ENCODE measurements at places on chromosomes 1 and 21. TPM values are rescaled to one million over a fixed set of nuclear protein-coding genes. Genes with fewer than 3 reads are reported as not detected.

GRCh38 chr1:97004054-97004453 lies 282.5 kb downstream of the PTBP2 start:
- no peak for DNase-seq

DNA sequence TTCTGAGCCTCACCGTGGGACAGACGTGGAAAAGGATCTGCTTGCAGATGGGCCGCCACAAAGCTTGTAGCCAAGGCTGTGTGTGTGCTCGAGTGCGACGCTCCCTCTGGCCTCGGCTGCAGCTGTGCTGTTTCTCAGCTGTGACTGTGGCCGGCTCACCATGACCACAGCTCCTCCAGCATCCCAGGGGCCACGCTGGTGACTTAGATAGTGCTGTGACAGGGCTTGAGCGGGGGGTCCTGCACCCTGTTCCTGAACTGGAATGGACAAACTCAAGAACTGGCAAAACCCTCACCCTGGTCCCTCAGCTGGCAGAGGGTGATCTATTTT lies 17.4 kb upstream of the ACTRT2 start:
- no peak for DNase-seq

DNA sequence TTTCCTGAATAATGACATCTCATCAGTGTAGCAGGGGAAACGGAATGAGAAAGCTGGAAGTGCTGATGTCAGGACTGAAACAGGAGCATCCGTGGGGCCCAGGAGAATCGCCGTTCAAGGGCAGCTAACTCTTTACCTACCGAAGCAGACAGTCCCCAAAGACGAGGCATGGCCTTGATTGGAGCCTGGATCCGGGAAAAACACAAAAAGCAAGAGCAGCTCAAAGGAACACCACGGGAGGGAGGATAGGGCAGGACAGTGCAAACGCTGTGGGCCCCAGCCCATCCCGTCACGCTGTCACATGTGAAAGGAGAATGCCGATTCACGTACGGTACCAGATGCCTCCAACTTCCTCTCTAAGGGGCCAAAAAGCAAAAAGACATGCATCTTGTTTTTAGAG lies 34.9 kb downstream of the WNT9A start:
- no peak for DNase-seq

- no peak for DNase-seq
Observed at GRCh38 chr1:170663404-170664092, 383 bp upstream of the PRRX1 start.

- DNase-seq, result no peak
Observed at GRCh38 chr1:231395998-231396390, 26.1 kb downstream of the EGLN1 start.

- DNase-seq, result no peak
Observed at GRCh38 chr1:154747740-154748404, 122.2 kb downstream of the KCNN3 start.

DNA sequence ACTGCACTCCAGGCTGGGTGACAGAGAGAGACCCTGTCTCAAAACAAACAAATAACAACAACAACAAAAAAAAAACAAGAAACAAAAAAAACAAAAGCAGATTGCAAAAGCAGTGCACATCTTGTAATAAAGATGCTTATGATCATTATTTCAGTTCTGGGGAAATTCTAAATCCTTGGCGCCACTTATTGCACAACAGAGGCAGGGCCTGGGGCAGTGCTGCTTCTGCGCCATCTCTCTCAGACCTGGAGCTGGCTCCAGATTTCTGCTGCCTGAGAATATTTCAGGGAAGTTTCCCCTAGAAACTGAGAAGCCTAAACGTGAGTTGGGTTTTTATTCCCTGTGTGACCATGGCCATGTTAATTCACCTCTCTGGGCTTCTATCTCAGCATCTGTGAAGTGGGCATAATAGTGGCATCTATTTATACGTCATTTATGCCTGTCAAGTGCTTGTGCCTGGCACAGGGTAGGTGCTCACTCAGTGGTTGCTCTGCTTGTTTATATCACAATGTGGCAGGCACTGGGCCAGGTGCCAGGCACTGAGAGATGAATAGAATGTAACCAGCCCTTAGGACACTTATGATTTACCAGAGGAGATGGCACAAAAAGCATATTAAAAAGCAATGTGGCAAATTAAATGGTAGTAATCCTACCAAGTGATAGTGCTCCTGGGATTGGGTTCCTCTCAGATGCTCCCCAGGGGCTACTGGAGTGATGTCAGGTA lies 67.9 kb downstream of the MDM4 start:
- DNase-seq, result peak; percentile 62

DNA sequence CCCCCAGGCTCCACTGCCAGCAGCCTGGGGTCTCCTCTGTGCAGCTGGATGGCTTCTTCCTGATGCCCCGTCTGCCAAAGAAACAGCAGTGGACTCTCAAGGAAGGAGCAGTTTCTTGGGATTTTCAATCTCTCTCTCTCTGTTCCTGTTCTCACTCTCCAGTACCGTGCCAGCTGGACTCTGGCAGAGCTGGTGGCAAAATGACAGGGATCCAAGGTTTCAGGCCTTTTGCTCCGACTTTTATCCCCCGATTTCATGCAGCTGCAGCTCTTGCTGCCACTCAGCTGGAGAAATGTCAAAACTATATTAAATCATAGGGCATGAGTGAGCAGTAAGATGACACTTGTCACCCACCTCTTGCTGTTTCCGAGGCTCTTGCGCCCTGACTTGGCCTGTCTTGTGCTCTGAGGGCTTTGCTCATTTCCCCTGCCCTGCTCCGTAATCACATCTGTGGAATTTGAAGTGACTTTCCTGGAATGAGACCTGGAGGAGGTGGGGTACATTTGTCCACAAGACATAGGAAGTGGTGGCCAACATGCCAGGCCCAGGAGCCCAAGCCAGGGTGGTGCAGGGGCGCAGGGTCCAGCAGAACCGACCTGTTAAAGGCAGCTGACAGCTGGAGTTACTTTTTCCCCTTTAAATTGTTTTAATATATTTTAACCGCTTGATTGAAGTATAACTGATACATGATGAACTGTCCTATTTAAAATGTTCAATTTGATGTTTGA lies 576.2 kb downstream of the PTPRU start:
- no peak for DNase-seq

DNA sequence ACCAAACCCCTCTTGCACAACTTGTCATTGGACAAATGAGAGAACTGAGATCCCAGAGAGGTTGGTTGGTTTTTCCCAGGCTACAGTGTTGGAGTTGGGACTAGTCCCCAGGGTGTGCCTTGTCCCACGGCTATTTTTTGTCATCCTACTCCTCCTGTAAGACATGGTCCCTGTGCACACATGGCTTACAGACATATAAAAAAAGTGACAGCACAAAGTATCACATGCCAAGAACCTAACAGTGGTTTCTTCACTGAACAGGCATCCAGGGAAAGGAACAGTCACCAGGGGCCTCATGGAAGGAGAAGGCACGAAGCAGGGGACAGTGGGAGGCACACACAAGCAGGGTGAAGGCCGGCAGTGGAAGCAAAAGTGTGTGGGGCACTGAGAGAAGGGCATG lies 36.5 kb downstream of the SERBP1 start:
- no peak for DNase-seq

DNA sequence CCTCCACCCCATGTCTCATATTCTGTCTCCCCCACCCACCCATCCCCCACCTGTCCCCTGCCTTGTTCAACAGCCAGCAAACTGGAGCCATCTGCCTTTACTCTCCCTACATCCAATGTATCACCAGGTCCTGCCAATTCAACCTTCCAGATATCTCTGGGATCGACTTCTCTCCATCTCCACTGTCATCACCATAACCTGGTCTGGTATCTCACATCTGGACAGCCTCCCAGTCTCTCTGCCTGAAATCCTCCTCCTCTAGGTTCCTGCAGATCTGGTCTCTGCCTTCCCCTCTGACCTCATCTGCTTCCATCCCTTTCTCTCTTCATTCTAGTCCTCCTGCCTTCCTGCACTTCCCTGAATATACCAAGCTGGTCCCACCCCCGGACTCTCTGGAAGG lies 22.2 kb upstream of the CDCA8 start:
- DNase-seq, result no peak

DNA sequence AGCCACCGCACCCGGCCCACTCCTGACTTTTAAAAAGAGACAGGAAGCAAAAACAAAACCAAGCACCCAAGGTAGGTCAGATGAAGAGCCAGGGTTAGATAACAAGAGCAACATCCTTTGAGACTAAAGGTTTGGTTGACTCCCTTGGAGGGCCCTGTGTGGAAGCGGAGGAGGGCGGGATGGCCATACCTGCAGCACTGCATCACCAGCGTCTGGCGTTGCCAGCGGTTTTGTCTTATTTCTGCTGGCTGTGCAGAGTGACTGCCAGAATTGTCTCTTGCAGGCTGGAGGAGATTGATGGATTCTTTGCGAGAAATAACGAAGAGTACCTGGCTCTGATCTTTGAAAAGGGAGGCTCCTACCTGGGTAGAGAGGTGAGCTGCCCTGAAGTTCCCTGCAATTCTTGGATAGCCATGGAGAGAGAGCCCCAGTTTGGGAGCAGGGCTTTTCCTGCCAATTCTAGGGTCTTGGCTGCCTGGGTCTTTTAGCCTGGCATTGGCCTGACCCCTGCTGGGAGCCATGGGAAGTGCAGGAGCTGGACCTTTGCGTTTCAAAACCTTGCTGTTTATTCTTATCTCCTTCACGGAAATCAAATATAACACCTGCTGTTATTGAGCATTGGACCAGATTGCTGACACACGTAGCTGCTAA lies 24.0 kb downstream of the QSOX1 start:
- peak; percentile 64 for DNase-seq

- DNase-seq, result peak; percentile 85
Observed at GRCh38 chr1:47997289-47998200, at the start of gene TRABD2B. TSS of gene TRABD2B (minus strand) at chr1:47997385.

DNA sequence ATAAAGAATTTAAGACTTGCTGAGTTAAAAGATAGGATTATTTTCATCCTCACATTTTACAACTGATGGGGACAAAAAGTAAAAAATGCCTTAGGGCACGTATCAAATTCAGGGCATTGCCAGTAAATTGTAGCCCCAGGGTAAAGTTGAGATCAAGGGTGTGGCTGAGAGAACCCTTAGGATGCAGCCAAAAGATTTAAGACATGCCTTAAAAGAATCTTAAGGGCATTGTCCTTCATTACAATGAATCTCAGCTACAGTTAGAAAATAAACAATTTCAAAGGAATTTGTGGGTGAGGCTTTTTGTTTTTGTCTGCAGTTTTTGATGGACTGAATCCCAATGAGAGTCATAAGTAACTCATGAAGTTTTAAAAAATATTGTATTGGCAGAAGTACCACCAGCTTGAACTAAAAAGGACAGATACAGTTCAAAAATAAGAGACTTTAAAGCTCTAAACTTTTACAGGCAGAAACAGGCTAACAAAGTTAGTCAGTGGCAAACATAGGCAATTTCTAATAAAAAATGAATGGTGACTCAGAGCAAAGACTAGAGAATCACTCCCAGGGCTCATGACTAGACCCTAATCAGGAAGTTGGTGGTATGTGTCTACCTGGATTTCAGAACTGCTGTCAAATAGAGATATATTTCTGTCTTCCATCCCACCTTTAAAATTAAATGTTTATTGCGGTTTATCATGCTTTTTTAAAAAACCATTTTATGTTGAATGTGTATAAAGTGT lies 165.1 kb upstream of the SNX7 start:
- no peak for DNase-seq

DNA sequence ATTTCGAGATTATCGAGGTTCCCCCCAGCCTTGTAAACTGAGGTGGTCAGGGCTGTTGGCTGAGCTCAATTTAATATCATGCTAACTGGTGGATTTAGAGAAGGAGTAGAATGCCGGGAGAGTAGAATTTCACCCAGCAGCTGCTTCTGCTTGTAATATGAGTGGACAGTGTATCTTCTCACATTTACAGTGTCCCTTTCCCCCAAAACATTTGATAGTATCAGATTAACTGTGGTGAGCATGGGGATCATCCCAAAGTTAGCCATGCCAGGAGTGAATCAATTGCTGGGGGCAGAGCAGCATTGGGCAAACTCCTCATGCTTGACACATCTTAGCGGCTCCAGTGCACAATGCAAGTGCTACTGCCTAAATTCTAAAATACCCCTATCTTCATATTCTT lies 9.2 kb upstream of the PPFIA4 start:
- DNase-seq, result no peak

GRCh38 chr1:225848030-225848955 lies 33.9 kb downstream of the TMEM63A start:
- no peak for DNase-seq

GRCh38 chr1:43997295-43997999 lies 6.0 kb downstream of the CCDC24 start:
- no peak for DNase-seq

DNA sequence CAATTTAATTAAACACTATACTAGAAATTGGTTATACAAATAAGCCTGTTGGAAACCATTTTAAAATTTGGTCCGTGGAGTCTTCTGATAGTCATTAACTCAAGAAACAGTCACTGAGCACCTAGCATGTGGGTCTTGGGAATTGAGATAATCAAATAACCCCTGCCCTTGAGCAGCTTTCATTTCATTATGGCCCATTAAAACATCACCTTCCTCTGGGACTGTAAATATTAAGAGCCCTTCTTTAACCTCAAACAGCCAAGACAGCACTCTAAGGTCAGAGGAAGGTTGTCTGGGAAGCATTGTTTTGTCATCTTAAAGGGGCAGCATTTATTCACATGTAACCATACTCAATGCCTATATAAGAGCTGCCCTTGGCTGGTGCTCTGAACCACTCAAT lies 610.3 kb upstream of the USP24 start:
- no peak for DNase-seq

KRTAP13-2 gene
- total RNA-seq, result not detected

FCRL4 gene
- not detected for total RNA-seq

ANGPTL3 gene
- total RNA-seq, result not detected

BEND5 gene
- 3.5 TPM for total RNA-seq

IVL gene
- not detected for total RNA-seq

SPATA45 gene
- total RNA-seq, result not detected

LINGO4 gene
- total RNA-seq, result not detected

ZBED6 gene
- 23.6 TPM for total RNA-seq

SEC16B gene
- 2.2 TPM for total RNA-seq

COQ8A gene
- 179 TPM for total RNA-seq

All from left cardiac atrium (tissue), 4 donors.